Stimulated activated CD8-positive, alpha-beta memory T cell treated with anti-CD3 and anti-CD28 coated beads, Interleukin-4, amount 100 ng/mL, for 1 hour (primary cell): ENCODE measurements at places on chromosomes 7 and 10.

DNA sequence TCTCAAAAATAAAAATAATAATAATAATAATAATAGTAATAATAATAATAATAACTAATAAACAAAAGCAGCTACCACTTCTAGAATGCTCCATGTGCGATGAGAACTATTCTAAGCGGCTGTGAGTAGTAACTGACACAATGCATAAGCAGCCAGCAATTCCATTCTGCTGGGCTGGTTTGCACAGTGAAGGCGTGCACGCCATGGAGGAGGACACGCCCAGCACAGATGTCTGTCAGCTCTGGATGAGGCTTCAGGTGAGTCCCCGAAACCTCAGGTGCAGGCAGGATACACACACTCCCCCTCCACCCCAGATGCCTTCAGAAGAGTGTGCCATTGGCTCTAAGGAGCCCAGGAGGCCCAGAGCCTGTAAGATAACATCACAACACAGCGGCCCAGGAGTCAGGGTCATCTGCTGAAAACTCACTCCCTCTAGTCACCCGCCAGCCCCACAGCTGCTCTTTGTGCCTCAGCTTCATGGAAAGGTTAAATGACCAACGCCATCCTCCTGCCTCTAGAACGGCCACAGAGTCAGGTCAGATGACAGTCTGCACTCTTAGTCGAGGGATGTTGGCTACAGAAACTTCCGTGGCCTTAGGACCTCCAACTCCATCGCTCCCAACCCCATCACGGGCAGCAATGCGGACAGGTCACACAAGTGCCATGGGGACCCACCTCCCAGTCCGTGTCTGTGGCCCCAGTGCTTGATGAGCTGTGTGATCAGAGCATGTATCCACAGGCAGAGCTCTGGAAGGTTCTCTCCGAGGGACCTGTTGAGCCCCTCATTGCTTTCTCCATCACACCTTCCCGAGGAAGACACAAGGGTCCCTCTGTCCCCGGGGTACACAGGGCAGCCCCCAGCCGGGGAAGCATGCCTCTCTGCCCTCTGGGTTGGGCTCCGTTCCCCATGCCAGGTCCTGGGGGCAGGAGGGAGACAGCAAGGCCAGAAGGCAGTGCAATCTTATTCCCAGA lies 103.9 kb downstream of the CTBP2 start:
- no peak for DNase-seq

DNA sequence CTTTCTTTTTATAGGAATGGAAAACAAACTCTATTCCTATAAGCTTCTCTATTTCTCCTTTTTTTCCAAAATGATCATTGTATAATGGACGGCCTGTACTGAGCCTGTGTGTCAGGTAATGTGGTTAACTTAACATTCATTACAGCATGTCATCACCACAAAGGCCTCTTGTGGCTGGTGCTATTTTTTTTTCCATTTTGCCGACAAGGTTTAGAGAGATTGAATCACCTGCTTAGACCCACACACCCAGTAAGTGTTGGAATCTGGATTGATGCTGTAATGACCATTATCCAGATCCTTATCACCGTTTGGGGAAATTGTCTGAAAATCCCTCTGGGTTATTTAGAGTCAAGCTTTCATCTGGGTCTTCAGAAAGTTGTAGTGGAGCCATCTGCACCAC lies 18.5 kb downstream of the AKR1B15 start:
- no peak for DNase-seq

DNA sequence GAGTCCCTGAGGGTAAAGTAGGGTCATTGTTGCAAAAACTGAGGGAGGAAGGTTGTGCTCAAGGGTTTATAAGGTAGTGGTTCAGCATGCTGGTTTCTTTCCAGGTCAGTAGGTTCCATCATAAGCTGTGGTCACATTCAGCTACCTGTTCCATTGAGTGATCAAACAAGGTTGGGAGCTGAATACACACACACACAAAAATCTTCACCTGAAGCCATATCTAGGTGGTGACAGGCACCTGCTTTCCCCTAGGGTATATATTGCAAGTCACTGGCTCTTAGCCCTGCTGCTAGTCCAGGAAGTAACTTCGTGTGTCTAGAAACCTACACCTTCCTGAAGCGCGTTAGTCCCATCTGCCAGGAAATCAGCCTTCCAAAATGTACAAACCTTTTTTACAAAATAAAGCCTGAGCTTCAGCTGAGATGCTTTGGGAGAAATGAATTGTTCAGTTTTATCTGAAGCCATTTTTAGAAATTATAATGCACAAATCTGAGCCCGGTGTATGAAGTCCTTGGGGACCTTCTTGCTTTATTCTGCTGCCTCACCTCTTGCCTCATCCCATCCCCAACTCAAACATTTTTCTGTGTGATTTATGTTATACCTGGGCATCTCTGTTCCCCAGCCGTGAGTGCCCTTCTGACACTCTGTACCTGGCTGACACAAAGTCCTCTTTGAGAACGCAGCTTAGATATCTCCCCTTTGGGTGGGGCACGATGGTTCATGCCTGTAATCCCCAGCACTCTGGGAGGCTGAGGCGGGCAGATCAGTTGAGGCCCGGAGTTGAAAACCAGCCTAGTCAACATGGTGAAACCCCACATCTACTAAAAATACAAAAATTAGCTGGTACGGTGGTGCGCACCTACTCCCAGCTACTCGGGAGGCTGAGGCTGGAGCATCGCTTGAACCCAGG lies 10.6 kb upstream of the LAMTOR4 start:
- DNase-seq, result no peak

- DNase-seq, result no peak
Observed at GRCh38 chr10:44908936-44909630, 2.1 kb upstream of the TMEM72 start.

DNA sequence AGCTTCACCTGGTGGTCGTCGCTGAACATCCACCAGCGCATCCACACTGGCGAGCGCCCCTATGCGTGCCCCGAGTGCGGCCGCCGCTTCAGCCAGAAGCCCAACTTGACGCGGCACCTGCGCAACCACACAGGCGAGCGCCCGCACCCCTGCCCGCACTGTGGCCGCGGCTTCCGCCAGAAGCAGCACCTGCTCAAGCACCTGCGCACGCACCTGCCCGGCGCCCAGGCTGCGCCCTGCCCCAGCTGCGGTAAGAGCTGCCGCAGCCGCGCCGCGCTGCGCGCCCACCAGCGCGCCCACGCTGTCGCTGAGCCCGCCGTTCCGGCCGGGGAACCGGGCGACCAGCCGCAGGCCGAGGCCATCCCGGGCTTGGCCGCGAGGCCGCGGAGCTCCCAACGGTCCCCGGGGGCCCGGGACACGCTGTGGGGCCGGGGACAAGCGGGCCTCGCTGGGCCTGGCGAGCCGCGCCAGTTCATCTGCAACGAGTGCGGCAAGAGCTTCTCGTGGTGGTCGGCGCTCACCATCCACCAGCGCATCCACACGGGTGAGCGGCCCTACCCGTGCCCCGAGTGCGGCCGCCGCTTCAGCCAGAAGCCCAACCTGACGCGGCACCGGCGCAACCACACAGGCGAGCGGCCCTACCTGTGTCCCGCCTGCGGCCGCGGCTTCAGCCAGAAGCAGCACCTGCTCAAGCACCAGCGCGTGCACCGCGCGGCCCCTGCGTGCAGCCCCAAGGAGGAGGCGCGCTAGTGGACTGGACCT lies 18.4 kb downstream of the ZNF775 start:
- DNase-seq, result no peak

DNA sequence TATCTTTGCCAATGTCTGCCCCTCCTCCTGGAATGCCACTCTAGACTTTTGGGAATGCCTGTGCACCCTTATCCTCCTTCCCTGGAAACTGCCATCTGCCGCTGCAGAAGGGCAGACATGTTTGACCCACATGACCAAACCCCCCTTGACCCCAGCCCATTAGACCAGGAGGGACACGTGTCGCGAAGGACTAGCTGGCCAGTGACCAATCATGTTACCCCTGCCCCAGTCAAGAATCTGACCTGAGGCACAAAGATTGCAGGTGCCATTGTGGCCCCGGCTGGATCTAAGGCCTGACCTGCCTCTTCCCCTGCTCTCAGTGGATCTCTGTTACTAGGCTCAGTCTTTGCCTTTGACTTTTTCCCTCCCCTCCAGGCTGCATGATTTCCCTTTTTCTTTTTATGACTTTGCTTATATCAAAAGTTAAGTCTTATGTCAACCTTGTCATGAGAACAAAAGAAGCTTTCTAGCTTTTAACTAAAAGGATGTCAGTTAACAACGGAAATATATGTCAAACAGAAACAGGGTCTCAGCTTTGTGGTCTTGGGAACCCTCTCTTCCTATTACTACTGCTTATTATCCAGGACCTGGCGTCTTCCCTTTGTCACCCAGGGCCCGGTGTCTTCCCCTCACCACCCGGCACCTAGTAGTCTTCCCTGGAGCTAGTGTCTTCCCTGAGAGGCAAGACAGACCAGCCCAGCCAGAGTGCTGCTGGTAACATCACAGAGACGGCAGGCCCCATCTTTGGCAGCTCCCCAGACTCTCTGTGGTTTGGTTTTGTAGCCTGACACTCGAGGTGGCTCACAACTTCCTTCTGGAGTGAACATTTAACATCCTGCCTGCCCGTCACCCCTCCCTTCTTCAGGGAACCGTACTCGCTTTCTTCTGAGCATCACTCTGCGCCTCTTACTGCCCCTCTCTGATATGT lies 24.4 kb upstream of the PPIF start:
- peak; percentile 62 for DNase-seq

DNA sequence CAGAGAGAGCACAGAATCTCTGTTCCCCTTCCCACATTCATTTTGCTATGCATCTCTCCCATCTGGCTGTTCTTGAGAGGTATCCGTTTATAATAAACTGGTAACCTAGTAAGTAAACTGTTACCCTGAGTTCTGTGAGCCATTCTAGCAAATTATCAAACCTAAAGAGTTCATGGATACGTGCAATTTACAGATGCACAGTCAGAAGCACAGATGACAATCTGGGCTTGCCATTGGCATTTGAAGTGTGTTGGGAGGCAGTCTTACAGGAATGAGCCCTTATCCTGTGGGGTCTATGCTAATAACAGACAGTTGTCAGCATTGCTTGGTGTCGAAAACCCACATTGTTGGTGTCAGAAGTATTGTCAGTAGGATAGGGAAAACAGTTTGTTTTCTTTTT lies 151.8 kb downstream of the CFTR start:
- no peak for DNase-seq

DNA sequence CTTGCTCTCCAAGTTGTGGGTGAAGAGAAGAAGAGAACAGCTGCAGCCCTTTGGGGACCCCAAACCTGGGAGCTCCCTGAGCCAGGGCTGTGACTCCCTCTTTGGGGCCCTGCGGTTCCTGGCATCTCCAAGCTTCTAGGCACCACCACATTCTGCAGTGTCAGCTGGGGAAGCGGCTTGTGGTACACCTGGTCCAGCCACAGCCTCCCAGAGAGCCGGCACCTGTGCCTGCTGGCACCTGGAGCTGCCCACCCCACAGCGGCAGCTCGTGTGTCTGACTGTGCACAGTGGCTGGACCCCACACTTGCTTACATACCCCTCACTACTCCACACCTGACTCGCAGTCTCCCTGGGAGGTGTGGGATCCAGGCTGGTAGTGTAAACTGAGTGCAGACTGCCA lies 23.5 kb downstream of the FAM241B start:
- DNase-seq, result no peak

DNA sequence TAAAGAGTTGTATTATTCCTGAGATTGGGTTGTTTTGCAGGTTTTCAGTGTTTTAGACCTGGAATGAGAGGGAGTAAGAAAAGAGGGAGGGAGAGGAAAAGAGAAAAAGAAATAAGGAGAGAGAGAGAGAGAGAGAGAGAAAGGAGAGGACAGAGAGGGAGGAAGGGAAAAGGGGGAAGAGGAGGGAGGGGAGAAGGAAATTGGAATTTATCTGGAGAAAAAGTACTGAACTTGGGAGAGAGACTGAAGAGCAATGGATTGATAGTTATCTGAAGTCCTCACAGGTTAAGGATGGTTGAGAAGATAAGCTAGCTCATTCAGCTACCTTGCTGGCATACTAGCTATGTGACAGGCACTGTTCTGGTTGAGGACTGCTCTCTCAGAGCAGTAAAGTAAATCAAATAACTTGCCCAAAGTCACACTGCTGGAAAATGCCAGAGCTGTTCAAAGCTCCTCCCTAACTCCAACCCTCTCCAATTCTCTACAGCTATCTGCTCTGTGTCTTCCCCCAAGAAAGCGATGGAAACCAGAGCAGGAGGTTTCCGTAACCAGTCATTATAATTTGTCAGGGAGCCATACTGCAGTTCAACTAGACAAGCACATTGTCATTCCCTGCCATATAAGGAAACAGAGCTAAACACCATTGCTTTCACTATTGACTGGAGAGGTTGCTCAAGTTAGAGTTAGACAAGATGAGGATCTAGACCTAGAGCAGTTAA lies 10.7 kb downstream of the CALD1 start:
- DNase-seq, result no peak

- no peak for DNase-seq
Observed at GRCh38 chr7:1455241-1455939, 3.9 kb downstream of the MICALL2 start.

DNA sequence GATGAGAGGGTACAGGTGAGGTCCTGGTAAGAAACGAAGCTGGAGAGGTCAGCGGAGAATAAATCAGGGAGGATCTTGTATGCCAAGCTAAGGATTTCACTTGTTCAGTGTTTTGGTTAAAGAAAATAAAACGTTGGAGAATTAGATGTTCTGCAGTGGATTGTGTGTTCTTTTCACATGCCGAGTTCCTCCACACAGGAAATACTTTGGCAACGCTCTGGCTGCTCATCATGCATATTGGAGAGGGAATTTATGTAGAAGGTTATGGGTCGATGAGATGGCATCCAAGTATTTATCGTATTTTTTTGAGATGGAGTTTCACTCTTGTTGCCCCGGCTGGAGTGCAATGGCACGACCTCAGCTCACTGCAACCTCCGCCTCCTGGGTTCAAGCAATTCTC lies 11.0 kb downstream of the RPS24 start:
- DNase-seq, result no peak

DNA sequence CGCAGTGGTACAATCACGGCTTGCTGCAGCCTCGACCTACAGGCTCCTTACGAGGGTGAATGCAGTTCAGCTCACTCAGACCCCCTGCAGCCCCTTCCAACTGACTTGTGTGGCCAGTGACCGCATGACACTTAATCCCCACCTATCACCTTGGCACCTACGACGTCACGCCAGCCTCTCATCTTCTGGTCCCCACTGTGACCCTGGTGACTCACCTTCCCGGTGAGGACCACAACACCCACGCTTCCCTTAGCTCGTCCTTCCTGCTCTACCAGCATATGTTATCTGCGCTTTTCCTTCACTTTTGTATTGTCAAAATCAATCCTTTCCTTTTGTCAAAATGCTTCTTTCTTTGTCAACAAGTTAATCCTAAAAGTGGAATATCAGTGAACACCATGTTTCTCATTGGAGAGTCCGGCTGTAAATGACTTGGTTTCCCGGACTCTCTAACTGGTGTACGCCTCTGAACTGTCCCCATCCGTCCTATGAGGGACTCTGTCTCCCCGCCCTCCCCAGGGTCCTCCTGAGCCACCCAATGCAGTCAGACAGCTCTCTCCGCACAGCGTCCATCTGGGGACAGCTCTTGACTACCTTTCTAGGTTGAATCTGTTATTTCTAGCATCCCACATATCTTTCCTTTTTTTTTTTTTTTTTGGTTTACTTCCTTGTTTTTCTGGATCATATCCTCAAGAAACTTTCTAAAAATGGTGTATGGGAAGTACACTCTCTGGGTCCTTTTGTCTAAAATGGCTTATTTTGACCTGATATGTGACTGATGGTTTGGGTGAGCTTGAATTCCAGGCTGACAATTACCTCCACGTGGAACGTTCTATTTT lies 37.3 kb downstream of the CFAP46 start:
- no peak for DNase-seq
